ENCODE measurements at places on chromosomes 6 and 20. TPM values are rescaled to one million over a fixed set of nuclear protein-coding genes. Genes with fewer than 3 reads are reported as not detected.

The DDAH2 gene
- total RNA-seq = 14.5 TPM

The SSR1 gene
- total RNA-seq = 36.9 TPM

DNA sequence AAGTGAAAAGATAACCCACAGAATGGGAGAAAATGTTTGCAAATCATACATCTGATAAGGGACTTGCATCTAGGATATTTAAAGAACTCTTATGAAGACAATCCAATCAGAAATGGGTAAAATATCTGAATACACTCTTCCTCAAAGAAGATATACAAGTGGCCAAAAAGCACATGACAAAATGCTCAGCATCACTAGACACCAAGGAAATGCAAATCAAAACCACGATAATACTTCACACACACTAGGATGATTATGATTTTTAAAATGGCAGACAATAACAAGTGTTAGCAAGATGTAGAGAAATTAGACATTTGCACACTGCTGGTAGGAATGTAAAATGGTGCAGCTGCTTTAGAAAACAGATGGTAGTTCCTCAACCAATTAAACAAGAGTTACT, 34.8 kb upstream of the SIRT5 start:
- DNase-seq = no peak

- DNase-seq = peak; percentile 87
Measured at GRCh38 chr20:11331096-11331495, 586.6 kb upstream of the BTBD3 start.

- no peak for DNase-seq
Measured at GRCh38 chr6:170087941-170088581, 202.8 kb downstream of the DLL1 start.
